ENCODE measurements at places on chromosomes 3 and 15.
A peak's percentile ranks its signal among the peaks of the same experiment; 100 is the strongest.

DNA sequence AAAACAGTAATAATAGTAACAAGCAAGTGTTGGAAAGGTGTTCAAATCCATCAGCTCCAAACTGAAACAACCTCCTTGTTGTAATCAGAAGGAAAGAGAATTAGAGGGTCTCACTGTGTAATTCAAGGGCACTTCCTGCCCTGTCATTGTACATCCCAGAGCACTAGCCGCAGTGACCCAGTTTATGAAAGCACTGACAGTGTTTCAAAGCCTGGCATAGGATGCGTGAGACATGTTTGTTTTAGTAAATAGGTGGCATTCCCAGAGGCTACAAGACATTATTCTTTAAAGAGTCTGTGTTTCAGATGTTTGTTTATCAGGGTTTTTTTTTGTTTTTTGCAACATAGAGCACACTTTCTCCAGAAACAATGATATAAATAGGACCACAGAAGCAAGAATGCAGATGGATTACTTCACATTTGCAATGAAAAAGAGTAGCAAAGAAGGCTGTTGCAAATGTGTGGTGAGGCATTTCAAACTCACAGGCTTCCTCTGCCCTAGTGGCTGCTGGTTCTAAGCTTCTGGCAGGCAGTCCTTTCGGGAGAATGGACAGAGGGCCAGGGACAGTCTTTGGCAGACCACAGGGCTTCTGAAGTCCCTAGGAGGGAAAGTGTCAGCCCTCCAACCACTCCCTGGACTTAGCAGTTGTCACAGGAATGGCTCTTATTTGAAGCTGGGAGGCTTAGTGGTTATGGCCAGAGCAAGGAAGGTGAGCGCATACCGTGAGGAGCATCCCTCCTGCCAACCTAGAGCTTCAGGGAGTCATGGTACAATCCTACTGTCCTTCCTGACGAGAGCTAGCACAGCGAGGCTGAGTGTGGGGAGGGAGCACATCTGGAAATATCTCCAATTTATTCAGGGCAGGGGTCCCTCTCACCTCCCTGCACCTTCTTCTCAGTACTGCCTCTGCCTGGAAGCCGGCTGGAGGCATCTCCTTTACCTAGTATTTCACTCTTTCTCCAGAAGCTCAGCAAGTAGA is 31.4 kb upstream of the TIPARP start:
- DNase-seq: no peak

DNA sequence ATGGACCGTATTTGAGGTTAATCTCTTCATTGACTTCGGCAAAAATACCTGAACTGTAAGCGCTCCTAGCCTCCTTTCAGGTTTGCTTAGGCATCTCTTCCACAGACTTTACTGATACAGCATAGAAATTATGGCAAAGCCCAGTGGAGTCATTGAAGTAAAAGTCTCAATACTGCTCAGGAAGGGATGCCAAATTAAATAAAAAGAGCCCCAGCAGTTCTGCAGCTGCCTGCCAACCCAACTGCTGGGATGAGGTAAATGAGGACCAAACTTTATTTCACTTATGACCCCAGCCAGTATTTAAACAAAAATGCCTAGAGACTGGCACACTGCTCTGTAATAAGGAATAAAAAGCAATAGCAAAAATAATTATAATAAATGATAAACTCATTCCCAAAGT is 65.4 kb downstream of the IQCH start:
- no peak for DNase-seq

DNA sequence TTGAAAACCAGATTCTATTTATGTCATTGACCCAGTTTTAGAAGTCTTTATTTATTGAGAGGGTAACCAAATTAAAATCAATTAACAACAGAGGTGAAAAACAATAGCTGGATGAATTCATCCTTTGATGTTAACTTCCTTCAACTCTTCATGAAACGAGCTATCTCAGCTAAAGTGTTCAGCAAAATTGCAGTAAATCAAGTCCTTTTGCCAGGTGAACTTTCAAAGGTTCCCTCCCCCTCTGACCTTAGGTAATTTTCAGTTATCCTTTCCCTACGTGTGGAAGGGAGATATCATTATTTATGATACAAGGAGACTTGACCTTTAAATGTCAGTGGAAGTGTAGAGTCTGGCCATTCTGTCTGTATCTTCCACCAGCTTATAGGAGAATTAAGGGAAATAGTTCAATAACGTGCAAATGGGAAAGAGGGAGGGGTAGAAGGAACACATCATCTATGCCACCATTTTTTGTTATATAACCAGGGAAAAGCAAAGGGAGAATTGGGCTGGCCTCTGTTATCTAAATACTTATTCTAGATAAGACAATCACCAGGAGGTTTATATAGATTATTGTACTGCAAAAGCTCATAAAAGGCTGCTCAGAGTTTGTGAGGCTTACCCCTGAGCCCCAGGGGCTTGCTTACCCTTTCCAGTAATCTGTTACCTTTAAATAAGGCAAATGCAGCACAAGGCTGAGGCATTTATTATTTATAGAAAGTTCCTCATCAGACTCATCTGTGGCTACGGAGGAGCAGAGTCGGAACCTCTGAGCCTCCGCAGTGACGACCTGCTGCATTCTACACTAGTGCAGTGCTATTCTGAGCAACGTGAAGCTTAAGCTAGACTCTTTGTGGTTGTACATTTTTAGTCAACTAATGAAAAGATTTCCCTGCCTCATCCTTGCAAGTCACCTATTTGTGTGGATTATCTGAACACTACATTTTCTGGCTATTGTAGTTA is 97.7 kb upstream of the ZBED2 start:
- no peak for DNase-seq

GRCh38 chr3:174439331-174440252 is 419.5 kb upstream of the NAALADL2 start:
- DNase-seq: peak; percentile 76

DNA sequence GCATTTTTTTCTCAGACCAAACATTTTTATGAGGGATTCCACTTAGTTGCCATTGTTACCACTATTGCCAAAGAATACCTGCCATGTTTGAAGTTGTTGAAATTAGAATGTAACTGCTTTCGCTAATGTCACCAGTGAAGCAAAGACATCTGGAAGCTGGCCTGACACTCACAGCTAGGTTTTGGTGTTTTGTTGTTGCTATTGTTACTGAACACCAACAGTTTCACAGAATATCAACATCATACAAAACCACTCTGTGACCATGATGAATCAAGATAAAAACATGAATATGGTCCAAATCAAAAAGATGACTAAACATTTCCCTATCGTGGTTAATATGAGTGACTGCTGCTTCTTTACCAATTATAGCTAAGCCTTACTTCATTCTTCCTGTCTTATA is 6.9 kb upstream of the CFAP20DC start:
- no peak for DNase-seq

- no peak for DNase-seq
Measured at GRCh38 chr3:189273736-189274135, 102.0 kb downstream of the TPRG1 start.

GRCh38 chr3:158802409-158803268 is 785 bp downstream of the MFSD1 start:
- no peak for DNase-seq

- no peak for DNase-seq
Measured at GRCh38 chr3:97975466-97975865, 3.2 kb upstream of the RIOX2 start.

GRCh38 chr3:59876533-59877062 is 826.8 kb upstream of the CFAP20DC start:
- no peak for DNase-seq

DNA sequence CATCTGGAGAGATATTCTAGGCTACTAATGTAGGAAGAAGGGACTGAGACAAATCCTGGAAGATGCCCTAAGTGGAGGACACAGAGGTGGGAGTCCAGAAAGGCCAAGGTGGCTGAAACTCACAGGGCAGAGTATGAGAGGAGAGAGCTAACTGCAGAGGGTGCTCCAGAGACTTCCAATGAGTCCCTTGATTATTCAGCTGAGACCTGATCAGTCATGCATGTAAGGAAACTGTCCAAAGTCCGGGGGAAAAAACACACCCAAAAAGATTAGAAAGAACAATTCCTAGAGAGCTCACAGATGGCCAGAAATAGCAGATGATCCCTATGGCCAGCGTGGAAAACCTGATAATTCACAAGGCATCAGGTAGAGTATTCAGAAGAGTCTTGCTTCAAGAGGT is 18.7 kb upstream of the FOXP1 start:
- no peak for DNase-seq

- DNase-seq: peak; percentile 48
Measured at GRCh38 chr15:78216276-78217104, 17.9 kb downstream of the ACSBG1 start.

DNA sequence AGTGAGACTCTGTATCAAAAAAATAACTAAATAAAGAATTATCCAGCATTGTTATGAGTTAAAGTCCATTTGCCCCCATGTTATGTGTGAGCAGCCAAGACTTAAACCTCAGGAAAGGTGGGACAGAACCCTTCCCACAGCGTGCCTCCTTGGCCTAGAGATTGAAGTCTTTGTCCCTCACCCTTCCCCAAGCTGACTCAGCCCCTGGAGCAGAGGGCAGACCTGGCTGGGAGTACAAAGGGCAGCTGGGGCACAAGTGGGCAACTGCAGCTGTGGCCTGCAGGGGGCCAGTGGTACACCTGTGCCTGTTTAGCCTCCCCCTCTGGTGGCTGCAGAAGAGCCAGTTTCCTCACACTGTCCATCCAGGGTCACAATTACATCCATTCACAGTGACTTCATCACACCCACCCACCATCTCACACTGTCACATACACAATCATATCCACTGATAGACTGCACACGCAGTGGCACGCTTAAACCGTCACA is 940 bp upstream of the ACY1 start:
- no peak for DNase-seq

GRCh38 chr3:71430941-71431552 is 152.5 kb downstream of the FOXP1 start:
- DNase-seq: no peak

GRCh38 chr3:50138266-50139200 is 16.6 kb upstream of the SEMA3F start:
- DNase-seq: no peak

DNA sequence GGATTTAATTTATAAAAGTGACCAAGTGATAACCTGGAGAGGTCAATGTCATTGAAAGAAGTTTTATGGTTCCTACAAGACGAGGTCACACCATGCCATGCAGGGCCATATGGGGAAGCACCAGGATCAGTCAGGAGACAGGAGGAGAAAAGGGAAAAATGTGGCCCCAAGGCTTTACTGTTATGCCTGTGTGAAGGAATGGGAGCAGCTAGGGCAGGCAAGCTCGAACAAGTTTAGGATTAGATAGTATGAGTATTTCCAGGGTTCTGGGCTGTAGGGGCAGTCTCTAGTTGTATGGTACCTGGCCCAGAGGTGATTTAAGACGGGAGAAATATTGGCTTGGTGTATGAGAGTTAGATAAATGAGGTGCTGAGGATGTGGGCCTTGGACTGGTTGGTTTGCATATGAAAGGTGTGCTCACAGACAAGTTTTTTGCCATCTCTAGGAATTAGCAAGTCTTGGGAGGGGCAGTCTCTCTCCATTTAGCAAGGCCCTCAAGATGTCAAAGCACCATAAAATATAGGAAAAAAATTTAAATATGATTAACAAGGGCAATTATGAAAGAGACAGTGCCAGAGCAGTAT is 36.3 kb upstream of the DCLK3 start:
- no peak for DNase-seq

DNA sequence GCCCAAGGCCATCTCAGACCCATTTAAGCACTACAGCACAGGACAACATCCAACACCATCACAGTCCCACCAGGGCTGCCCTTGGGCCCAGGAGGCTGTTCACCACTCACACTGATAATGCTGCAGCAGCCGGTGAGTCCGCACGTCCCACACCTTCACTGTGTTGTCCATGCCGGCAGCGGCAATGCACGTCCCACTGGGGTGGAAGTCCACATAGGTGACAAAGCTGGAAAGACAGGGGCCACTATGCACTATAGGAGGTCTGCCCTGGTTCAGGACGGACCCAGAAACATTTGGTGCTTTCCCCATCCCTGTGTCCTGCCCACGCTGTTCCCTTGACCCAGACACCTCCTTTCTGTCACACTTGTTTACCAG is 8.5 kb downstream of the POC1A start:
- no peak for DNase-seq

- no peak for DNase-seq
Measured at GRCh38 chr15:70132139-70132538, 34.4 kb upstream of the TLE3 start.

DNA sequence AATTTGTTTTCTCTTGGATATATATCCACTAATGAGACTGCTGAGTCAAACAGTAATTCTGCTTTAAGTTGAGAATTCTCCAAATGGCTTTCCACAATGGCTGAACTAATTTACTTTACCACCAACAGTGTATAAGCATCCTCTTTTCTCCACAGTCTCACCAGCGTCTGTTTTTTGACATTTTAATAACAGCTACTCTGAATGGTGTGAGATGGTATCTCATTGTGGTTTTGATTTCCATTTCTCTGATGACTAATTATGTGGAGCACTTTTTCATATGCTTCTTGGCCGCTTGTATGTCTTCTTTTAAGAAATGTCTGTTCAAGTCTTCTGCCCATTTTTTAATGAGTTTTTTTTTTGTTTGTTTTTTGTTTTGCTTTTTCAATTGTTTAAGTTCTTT is 206.2 kb downstream of the CTNNB1 start:
- no peak for DNase-seq

GRCh38 chr3:159340877-159341500 is 539.1 kb downstream of the MFSD1 start:
- no peak for DNase-seq

DNA sequence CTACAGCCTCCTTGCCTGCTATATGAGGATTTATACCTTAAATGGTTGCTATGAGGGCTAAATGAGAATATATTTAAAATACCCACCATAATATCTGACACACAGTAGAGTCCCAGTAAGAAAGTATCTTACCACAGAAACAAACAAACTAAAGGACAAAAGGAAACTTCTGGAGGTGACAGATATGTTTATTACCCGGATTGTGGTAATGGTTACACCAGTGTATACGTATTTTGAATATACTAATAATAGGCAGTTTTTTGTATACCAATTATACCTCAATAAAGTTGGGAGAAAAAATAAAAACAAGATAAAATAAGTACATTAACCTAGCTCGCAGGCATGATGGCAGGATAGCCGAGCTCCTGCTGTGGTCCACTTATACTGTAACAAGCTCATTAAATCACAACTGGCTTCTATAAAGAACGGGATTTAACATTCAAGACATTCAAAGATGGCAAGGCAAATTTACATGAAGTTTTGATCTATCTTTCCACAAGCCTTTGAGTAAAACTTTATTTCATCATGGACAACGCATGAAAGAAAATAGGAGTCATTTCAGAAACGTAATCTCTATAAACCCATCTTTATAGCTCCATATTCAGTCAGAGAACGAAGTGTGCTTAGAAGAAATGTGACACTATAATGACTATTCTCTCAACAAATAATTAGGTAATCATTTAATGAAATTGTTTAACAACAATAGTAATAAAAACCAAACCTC is 1.5 kb downstream of the RPN1 start:
- DNase-seq: no peak

DNA sequence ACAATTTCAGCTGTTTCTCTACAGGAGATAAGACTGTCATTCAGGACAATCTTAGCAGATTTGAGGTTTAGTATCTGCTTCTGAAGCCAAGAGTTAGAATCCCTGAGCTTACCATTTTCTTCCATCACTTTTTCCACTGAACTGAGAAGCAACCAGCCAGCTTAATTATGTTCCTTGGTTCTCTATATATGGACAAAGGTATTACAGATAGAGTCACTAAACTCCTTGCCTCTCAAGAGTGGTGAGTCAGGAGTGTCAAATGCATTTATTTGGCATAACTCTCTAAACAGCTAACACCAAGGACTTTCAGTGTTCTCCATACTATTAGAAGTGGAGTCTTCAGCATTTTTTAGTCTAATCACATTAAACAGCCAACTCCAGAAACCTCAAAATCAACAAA is 239.3 kb downstream of the ALCAM start:
- DNase-seq: no peak
